ENCODE measurements at places on chromosomes 2 and 18. TPM values are rescaled to one million over a fixed set of nuclear protein-coding genes. Genes with fewer than 3 reads are reported as not detected.

The PTPN18 gene
- total RNA-seq = 66.7 TPM

The VPS54 gene
- 24.6 TPM for total RNA-seq

The MLPH gene
- 296 TPM for total RNA-seq

The DUSP2 gene
- 5.7 TPM for total RNA-seq

The AKAIN1 gene
- total RNA-seq = not detected

The ANKRD30BL gene
- total RNA-seq = not detected

The FBXO48 gene
- 1.5 TPM for total RNA-seq

The COX7A2L gene
- 81.2 TPM for total RNA-seq

The PSTPIP2 gene
- 14.2 TPM for total RNA-seq

The CKAP2L gene
- 1.9 TPM for total RNA-seq

The SERPINB13 gene
- total RNA-seq = not detected

The ALLC gene
- total RNA-seq = not detected

The FBLN7 gene
- total RNA-seq = 3.1 TPM

The STPG4 gene
- total RNA-seq = 0.67 TPM

The PROM2 gene
- total RNA-seq = 5.6 TPM

The VIT gene
- 1.1 TPM for total RNA-seq

The RFTN2 gene
- 10.2 TPM for total RNA-seq

The NT5C1B gene
- total RNA-seq = not detected

The NBAS gene
- 36.6 TPM for total RNA-seq

The TYMS gene
- total RNA-seq = 39.6 TPM

The DPP4 gene
- total RNA-seq = 28.0 TPM

The CNRIP1 gene
- total RNA-seq = 16.9 TPM

The RNF152 gene
- 11.0 TPM for total RNA-seq

The SDC1 gene
- total RNA-seq = 278 TPM

The EVX2 gene
- total RNA-seq = not detected

The PDE1A gene
- total RNA-seq = 4.6 TPM

The CDKL4 gene
- total RNA-seq = 0.79 TPM

The CCDC148 gene
- total RNA-seq = 0.64 TPM

The LHCGR gene
- 0.13 TPM for total RNA-seq

The TUBA3E gene
- not detected for total RNA-seq

The MROH2A gene
- total RNA-seq = not detected

The GYPC gene
- 44.0 TPM for total RNA-seq

The MEP1B gene
- not detected for total RNA-seq

The CROCC2 gene
- total RNA-seq = 0.32 TPM

The MYL1 gene
- total RNA-seq = not detected

The SMYD1 gene
- 0.05 TPM for total RNA-seq

The VAMP8 gene
- total RNA-seq = 250 TPM

The POTEE gene
- total RNA-seq = 0.16 TPM

The SGPP2 gene
- 31.2 TPM for total RNA-seq

The AAK1 gene
- total RNA-seq = 56.5 TPM

The STARD6 gene
- total RNA-seq = not detected

The RSAD2 gene
- total RNA-seq = 12.5 TPM

The KCNIP3 gene
- total RNA-seq = 3.2 TPM

The SPHKAP gene
- total RNA-seq = 0.18 TPM

The GCC2 gene
- 40.5 TPM for total RNA-seq

The DSC1 gene
- total RNA-seq = not detected

The TNS1 gene
- total RNA-seq = 303 TPM

The KCTD1 gene
- total RNA-seq = 12.1 TPM

The NGEF gene
- total RNA-seq = 0.71 TPM

The ZNF396 gene
- total RNA-seq = 3.2 TPM

The ABCG8 gene
- total RNA-seq = not detected

The TDRD15 gene
- not detected for total RNA-seq

The ZSWIM2 gene
- total RNA-seq = not detected

The ABCB11 gene
- total RNA-seq = 0.08 TPM

The ANKRD30B gene
- not detected for total RNA-seq

The TRIP12 gene
- 234 TPM for total RNA-seq

The RIT2 gene
- total RNA-seq = not detected

The HOXD10 gene
- total RNA-seq = not detected

The UGT1A5 gene
- 0.10 TPM for total RNA-seq

Measured in left lung (tissue), 14 donors.